MCF 10A (cell line): ENCODE measurements at places on chromosomes 4 and X. TPM values are rescaled to one million over a fixed set of nuclear protein-coding genes. Genes with fewer than 3 reads are reported as not detected.

The LRAT gene
- total RNA-seq, result 3.5 and 5.8 TPM in 2 replicates

The SERPINA7 gene
- not detected in 2 replicates for total RNA-seq

The MAGED4B gene
- total RNA-seq, result not detected in 2 replicates

The PRIMPOL gene
- total RNA-seq, result 19.2 and 20.7 TPM in 2 replicates

The TBC1D19 gene
- total RNA-seq, result 9.1 and 9.6 TPM in 2 replicates

The ASB5 gene
- not detected in 2 replicates for total RNA-seq

The PGAM4 gene
- not detected in 2 replicates for total RNA-seq

The VCX gene
- total RNA-seq, result not detected in 2 replicates

The CACNA1F gene
- not detected in 2 replicates for total RNA-seq

The NXF2B gene
- total RNA-seq, result not detected in 2 replicates

The SLBP gene
- total RNA-seq, result 37.1 and 43.5 TPM in 2 replicates

The DAPP1 gene
- total RNA-seq, result 17.6 and 24.7 TPM in 2 replicates

The DDIT4L gene
- 0.22 and 0.23 TPM in 2 replicates for total RNA-seq

The FAM9B gene
- total RNA-seq, result 0.34 and 0.40 TPM in 2 replicates

The SCD5 gene
- total RNA-seq, result 3.5 and 3.6 TPM in 2 replicates

The MAGEA9B gene
- not detected in 2 replicates for total RNA-seq

The NUDT6 gene
- total RNA-seq, result 6.6 and 6.7 TPM in 2 replicates

The ASB12 gene
- not detected in 2 replicates for total RNA-seq

The SEPTIN6 gene
- 3.8 and 4.7 TPM in 2 replicates for total RNA-seq

The F9 gene
- not detected in 2 replicates for total RNA-seq

DNA sequence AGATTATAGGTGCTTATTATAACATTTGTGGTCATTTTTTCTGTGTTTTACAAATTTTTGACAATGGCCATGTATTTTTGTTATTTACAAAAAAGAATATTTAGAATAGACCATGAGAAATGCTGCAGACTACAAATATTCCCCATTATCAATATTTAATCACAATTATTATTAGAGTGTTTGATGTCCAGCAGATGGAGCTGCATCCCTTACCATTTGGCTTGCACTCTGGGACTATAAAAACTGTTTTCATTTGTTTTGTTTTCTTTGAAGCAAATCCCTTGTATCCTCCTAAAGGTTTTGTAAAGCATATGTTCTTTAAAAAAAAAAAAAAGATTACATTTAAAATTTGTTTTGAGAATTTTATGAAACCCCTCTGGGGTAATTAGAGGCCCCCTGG lies 85.6 kb upstream of the CXorf66 start:
- H3K4me3 ChIP-seq, result no peak overlapping the region
- no peaks in the 10 kb centered on the region for H3K4me1 ChIP-seq
- DNase-seq, result peak; percentile 35
- peaks cover 39% of the 10 kb centered on the region for H3K27me3 ChIP-seq
- H3K27ac ChIP-seq, result no peak overlapping the region
- H3K36me3 ChIP-seq, result no peaks in the 10 kb centered on the region

- H3K27ac ChIP-seq, result peak overlapping the region; percentile 94
- peaks cover 20% of the 10 kb centered on the region for H3K4me1 ChIP-seq
- peak overlapping the region; percentile 84 for H3K4me3 ChIP-seq
- peaks cover 59% of the 10 kb centered on the region for H3K36me3 ChIP-seq
- DNase-seq, result no peak
Measured at GRCh38 chr4:52714597-52715254, 36.5 kb downstream of the ERVMER34-1 start.

- H3K27me3 ChIP-seq, result peaks cover 36% of the 10 kb centered on the region
- peak overlapping the region; percentile 75 for H3K4me3 ChIP-seq
- peaks cover 14% of the 10 kb centered on the region for H3K36me3 ChIP-seq
- peaks cover 6% of the 10 kb centered on the region for H3K4me1 ChIP-seq
Measured at GRCh38 chrX:130165181-130165702, 399 bp downstream of the AIFM1 start.

DNA sequence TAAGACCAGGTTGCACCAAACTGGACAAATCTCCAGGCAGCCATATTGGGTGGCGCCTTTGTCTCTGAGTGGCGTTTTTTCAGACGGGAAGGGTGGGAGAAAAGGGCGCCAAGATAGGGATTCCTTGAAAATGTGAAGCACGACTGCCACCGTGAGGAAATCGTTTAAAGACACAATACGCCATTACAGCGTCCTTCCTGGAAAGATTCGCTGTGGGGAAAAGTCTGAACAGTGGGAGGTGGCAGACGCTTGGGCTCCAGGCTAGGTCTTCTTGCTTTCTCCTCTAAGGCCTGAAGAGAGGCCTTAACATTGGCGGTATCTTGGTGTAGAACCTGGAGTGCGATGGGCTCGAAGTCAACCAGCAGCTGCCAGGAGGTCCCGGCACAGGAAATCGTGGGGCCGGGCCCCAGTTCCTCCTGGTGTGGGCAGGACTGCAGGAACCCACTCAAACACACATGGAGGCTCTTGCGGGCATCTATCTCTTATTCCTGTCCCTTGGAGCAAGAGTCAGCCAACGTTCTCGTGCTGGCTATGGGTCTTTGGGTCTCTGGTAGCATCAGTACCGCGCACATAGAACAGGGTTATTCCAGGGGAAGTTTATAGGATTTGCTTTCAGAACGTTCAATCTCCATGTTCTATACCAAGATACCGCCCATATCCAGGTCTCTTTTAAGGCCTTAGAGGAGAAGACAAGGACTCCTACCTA lies 208.8 kb downstream of the OR13H1 start:
- H3K4me1 ChIP-seq, result peaks cover under 1% of the 10 kb centered on the region
- no peaks in the 10 kb centered on the region for H3K27me3 ChIP-seq
- peak; percentile 93 for DNase-seq

DNA sequence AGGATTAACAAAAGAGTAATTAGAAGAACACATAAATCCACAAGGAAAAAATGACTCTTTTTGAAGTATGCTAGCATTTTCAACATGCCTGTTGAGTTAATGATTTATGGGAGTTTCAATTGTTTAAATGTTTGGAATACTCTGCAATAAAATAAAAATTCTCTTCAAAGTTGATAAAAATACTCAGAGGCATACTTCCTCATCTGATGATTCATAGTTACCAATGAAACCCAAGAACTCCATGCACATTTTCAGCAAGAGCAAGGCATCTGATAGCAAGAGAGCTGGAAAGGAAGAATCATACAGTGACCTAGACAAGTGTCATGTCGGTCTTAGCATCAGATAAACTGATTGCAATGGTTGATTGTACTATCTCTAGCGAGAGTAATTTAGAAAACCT lies 443.7 kb upstream of the ATOH1 start:
- H3K27me3 ChIP-seq, result no peaks in the 10 kb centered on the region
- H3K4me1 ChIP-seq, result no peaks in the 10 kb centered on the region
- H3K4me3 ChIP-seq, result no peak overlapping the region
- no peak for DNase-seq
- no peak overlapping the region for H3K27ac ChIP-seq

DNA sequence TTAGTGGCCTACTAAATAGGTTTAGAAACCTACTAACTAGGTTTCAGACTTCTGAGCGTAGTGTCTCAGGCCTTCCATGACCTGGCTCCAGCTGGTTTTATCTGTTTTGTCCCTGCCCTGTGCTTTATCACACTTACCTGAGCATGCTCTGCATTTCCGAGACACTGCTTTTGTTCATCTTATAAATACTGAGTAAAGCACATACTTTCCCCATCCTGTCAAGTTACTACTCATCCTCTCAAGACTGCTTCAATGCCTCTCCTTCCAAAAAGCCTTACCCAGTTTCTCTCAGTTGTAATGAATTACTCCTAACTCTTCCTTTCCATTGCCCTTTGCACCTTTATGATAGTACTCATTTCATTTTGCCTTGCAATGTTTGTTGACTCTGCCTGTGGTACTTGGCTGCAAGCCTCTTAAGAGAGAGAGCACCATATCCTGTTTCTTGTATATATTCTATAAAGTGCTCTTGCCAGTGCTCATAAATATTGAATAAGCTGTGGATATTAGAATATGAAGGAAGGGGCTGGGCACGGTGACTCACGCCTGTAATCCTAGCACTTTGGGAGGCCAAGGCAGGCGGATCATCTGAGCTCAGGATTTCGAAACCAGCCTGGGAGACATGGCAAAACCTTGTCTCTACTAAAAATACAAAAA lies 34.4 kb downstream of the SLAIN2 start:
- no peaks in the 10 kb centered on the region for H3K27me3 ChIP-seq
- peaks cover 36% of the 10 kb centered on the region for H3K4me1 ChIP-seq
- peak; percentile 93 for DNase-seq
- peak overlapping the region; percentile 49 for H3K27ac ChIP-seq
- peaks cover 7% of the 10 kb centered on the region for H3K36me3 ChIP-seq

DNA sequence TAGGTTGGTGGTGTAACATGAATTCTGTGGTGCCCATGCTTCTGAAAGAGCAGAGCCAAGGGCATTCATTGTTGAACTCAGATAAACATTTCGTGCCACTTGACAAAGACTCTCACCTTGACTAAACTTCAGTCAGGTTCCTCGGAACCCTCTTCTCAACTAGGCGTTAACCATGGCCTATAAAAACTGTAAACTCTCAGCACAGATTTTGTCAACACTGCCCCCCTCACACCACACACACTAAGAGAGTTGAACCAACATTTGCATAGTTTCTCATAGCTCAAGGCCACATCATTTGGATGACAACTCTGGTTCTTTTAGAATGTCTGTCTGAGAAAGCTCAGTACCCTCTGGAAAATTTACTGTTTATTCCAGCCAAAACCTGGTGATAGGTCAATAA lies 28.1 kb downstream of the CASP6 start:
- no peak for DNase-seq
- H3K36me3 ChIP-seq, result peaks cover 6% of the 10 kb centered on the region
- H3K4me1 ChIP-seq, result no peaks in the 10 kb centered on the region
- no peak overlapping the region for H3K27ac ChIP-seq
- H3K4me3 ChIP-seq, result no peak overlapping the region

- H3K27me3 ChIP-seq, result no peaks in the 10 kb centered on the region
- peaks cover 20% of the 10 kb centered on the region for H3K4me1 ChIP-seq
- no peak overlapping the region for H3K4me3 ChIP-seq
- H3K36me3 ChIP-seq, result no peaks in the 10 kb centered on the region
- no peak for DNase-seq
Measured at GRCh38 chr4:38233727-38234480, 273.7 kb downstream of the PTTG2 start.

- peak; percentile 68 for DNase-seq
- peak within 1 kb of the TSS; percentile 73 for H3K27ac ChIP-seq
- H3K27me3 ChIP-seq, result peaks cover 18% of the 10 kb centered on the region
- no peaks in the 10 kb centered on the region for H3K4me1 ChIP-seq
- peak within 1 kb of the TSS; percentile 79 for H3K4me3 ChIP-seq
Measured at GRCh38 chrX:71118032-71118984, at the start of gene MED12. Gene MED12 (plus strand): TSS chrX:71118596. CDS start chrX:71118755, 159 bp downstream.

GRCh38 chrX:52839137-52839536 lies 28.1 kb downstream of the XAGE5 start:
- no peak overlapping the region for H3K4me3 ChIP-seq
- no peaks in the 10 kb centered on the region for H3K36me3 ChIP-seq
- H3K4me1 ChIP-seq, result no peaks in the 10 kb centered on the region
- H3K27me3 ChIP-seq, result peaks cover 53% of the 10 kb centered on the region

- no peak overlapping the region for H3K27ac ChIP-seq
- H3K27me3 ChIP-seq, result peaks cover 10% of the 10 kb centered on the region
- H3K36me3 ChIP-seq, result no peaks in the 10 kb centered on the region
- no peak overlapping the region for H3K4me3 ChIP-seq
Measured at GRCh38 chr4:169846396-169846795, 88.7 kb upstream of the HPF1 start.

DNA sequence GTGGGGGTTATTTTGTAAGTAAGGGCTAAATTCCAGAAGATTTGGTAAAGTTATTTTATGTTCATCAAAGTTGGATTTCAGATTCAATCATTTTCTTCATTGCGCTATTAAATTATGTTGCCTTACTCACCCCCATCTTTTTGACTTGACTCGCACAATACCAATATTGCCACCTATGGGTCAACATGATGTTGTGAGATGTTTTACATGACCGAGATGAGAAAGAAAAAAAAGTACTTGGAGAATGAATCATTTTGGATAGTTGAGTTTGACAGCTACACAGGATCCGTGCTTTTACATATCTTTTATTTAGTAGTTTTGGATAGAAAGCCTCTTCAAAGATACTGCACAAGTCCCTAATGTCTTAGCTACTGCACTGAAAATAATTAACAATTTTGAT lies 224.2 kb upstream of the EMCN start:
- no peak overlapping the region for H3K27ac ChIP-seq
- H3K4me3 ChIP-seq, result no peak overlapping the region
- H3K4me1 ChIP-seq, result peaks cover 22% of the 10 kb centered on the region
- no peaks in the 10 kb centered on the region for H3K36me3 ChIP-seq
- no peaks in the 10 kb centered on the region for H3K27me3 ChIP-seq

- H3K4me3 ChIP-seq, result no peak overlapping the region
- H3K27ac ChIP-seq, result no peak overlapping the region
- DNase-seq, result peak; percentile 59
- H3K27me3 ChIP-seq, result no peaks in the 10 kb centered on the region
- no peaks in the 10 kb centered on the region for H3K36me3 ChIP-seq
Measured at GRCh38 chr4:8323947-8324555, 54.5 kb downstream of the HTRA3 start.

DNA sequence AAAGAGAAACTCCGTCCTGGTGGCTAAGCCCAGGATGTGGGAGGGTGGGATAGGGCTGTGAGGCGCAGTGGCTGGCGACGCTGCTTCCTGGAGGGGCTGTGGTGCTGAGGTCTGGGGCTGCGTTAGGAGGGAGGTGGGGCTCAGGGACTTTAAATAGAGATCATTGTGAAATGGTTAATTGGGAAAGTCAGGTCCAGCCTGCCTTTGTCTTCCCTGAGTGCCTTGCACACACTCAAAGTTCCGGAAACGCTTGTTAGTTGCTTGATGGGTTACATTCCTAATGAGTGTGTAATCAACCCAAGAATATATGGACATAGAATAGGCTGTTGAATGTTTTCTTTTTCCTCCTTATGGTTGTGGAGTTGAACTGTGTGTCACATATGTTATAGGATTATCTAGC lies 55.7 kb upstream of the CLDN34 start:
- no peak overlapping the region for H3K27ac ChIP-seq
- DNase-seq, result peak; percentile 81
- H3K4me3 ChIP-seq, result peak overlapping the region; percentile 59
- H3K27me3 ChIP-seq, result no peaks in the 10 kb centered on the region
- peaks cover 23% of the 10 kb centered on the region for H3K4me1 ChIP-seq

- no peaks in the 10 kb centered on the region for H3K36me3 ChIP-seq
- H3K27ac ChIP-seq, result no peak overlapping the region
- peaks cover under 1% of the 10 kb centered on the region for H3K4me1 ChIP-seq
- H3K27me3 ChIP-seq, result no peaks in the 10 kb centered on the region
- H3K4me3 ChIP-seq, result no peak overlapping the region
- no peak for DNase-seq
Measured at GRCh38 chr4:87309625-87310024, 13.1 kb downstream of the HSD17B13 start.

- H3K27ac ChIP-seq, result no peak overlapping the region
- no peaks in the 10 kb centered on the region for H3K4me1 ChIP-seq
Measured at GRCh38 chr4:3407171-3407771, 34.5 kb upstream of the HGFAC start.

- H3K27me3 ChIP-seq, result no peaks in the 10 kb centered on the region
- H3K4me3 ChIP-seq, result no peak overlapping the region
- peaks cover 15% of the 10 kb centered on the region for H3K4me1 ChIP-seq
Measured at GRCh38 chrX:118523920-118524319, 28.3 kb downstream of the DOCK11 start.

- no peaks in the 10 kb centered on the region for H3K4me1 ChIP-seq
- no peak for DNase-seq
- no peak overlapping the region for H3K27ac ChIP-seq
- H3K4me3 ChIP-seq, result no peak overlapping the region
Measured at GRCh38 chr4:34790131-34790530, 1454.2 kb downstream of the ARAP2 start.

DNA sequence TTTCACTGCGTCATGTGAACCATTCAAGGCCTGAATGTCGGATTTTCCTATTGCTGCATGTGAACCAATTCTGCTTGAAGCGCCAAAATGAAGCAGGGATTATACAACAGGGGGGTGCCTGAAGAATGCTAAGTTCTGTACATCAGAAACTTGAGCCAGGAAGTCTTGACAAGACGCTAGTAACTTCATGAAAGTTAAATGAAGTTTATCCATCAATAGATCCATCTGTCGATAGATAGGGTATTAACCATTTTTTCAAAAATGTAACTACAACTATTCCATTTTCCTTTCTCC lies 590 bp upstream of the NAF1 start:
- H3K27me3 ChIP-seq, result no peaks in the 10 kb centered on the region
- no peak for DNase-seq
- peaks cover 28% of the 10 kb centered on the region for H3K36me3 ChIP-seq
- H3K4me3 ChIP-seq, result peak overlapping the region; percentile 77
